NCI-H1105 treated with DMSO at 0.1 percent for 48 hours (cell line): ENCODE measurements at places on chromosomes 5 and 9.

DNA sequence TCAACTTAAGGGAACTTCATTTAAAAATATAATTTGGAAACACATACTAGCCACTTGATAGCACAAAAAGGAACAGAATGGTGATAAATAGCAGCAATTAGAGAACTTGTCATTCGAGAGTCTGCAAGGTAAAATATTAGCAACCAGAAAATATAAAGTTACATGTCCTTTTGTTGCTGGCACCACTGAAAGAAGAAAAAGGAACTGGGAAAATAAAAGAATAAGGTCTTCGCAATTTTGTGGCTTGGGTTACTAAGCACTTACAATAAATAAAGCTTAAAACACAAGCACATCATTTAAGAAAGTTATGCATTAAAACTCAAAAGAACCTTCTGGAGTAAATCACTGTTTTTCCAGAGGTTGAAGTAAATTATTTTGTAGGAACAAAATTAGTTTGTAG, 149.9 kb upstream of the FBN2 start:
- DNase-seq, result no peak

GRCh38 chr5:135220394-135221186, 178.4 kb downstream of the MACROH2A1 start:
- no peak for DNase-seq

DNA sequence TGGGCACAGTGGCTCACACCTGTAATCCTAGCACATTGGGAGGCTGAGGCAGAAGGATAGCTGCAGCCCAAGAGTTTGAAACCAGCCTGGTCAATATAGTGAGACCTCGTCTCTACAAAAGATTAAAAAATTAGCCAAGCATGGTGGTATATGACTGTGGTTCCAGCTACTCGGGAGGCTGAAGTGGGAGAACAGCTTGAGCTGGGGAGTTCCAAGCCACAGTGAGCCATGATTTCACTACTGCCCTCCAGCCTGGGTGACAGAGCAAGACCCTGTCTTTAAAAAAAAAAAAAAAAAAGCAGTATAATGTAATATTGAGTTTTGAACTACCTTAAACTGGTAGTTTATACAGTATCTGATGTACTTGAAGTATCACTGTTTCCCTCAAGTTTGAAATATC, 358.4 kb downstream of the EBF1 start:
- no peak for DNase-seq

GRCh38 chr5:56734091-56734694, 81.2 kb upstream of the MAP3K1 start:
- no peak for DNase-seq

- DNase-seq, result no peak
Measured at GRCh38 chr5:153714798-153715197, 224.3 kb downstream of the GRIA1 start.

DNA sequence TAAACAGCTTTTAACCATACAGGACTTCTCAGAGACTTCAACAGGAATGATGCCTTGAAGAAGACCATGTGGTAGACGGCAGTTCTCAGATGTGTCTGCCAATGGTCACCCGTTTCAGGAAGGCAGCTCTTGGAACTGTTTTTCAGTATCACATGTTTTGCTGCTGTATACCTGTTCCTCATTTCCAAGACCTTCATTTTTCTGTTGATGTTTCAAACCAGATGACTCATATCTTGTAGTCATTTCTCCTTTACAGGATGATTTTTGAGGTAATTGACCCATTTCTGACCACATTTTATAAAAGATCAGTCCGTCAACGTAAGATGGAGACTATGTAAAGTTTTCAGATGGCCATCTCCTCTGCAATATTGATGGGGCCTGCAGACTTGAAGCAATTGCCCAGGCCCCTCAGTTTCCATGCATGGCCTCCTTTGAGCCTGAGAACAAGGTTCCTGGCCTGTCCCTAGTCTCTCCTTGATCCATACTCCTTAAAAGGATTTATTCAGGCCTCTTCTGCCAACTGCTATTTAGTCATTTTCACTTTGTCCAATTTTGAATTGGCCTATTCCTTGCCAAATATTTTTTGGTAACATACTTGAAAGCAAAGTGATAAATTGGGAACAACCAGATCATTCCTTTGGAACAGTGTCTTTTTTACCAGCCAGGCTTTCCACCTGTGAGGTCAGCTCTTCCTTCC, 128.6 kb downstream of the PDZD2 start:
- DNase-seq, result no peak

- DNase-seq, result no peak
Measured at GRCh38 chr5:36717131-36717695, 110.8 kb downstream of the SLC1A3 start.

- no peak for DNase-seq
Measured at GRCh38 chr5:107555425-107556090, 115.2 kb downstream of the EFNA5 start.

- DNase-seq, result no peak
Measured at GRCh38 chr5:169763376-169764017, 126.4 kb downstream of the DOCK2 start.

GRCh38 chr5:79070350-79070667, 742 bp downstream of the BHMT2 start:
- DNase-seq, result no peak

DNA sequence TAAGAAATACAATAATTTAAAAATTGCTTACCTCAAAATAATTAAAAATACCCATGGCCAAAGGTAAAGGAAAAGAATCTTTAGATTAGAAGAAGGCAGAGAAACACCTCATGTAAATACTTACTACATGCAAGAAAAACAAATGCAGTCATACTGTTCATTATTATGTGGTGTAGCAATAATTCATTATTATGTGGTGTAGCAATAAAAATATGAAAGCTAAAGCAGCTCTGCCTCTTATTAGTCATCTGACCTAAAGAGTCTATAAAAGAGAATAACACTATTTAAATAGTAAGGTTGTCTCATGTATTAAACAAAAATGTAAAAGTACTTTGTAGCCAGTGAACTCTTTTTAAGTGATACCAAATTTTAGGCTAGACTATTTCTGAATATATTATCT, 6.6 kb downstream of the DTWD2 start:
- no peak for DNase-seq

- DNase-seq, result peak; percentile 38
Measured at GRCh38 chr5:139755892-139756671, 39.5 kb upstream of the PSD2 start.

DNA sequence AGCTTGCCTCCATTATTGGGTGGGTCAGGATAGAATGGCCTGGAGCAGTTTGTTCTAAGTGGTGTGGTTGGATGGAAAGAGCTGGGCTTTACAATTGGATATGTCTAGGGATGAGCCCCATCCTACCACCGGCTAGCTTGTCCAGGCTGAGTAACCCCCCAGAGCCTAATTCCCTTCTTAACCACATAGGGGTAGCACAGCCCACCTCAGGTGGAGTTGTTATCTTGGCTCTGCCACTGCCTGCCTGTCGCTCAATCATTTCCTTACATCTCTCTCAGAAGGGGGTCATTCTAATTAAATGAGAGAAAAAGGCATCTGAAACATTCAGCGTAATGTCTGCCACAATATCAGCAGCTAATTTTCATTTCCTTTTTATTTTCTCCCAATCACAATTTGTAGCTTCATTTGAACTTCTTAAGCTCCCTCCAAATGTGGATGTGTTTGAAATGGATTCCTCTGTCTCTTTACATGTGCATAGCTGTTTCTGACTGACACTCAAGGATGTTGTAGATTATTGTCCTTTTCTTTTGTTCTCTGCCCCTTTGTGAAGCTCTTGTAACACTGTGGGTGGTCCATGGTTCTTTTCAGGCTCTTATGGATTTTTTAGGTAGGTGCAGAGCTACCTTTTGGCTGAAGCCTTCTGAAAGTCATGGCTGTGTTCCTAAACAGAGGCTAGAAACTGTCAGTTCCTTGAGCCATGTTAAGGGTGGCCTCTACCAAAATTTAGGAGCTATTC, 383.1 kb upstream of the KLF4 start:
- DNase-seq, result no peak

DNA sequence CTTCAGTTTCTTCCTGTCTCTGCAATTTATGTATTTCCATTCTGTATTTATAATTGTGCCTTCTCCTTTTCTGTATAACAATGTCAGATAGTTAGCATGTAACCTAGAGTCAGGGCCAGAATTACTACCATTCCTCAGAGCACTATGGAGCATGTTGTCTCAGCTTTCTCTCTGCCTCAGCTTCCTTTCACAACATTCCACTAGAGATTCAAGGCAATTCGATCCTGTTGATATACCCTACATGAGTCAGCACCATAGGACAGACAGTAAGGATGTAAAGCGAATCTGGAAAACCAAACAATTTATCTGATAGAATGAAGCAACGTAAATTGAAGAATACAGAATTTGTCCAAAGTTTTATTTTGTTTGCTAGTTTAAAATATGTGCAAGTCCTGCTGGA, 728.3 kb upstream of the SEMA6A start:
- DNase-seq, result no peak

GRCh38 chr9:96251451-96251850, 50.5 kb downstream of the HSD17B3 start:
- no peak for DNase-seq

GRCh38 chr9:73174330-73174980, 22.8 kb downstream of the ANXA1 start:
- DNase-seq, result no peak

DNA sequence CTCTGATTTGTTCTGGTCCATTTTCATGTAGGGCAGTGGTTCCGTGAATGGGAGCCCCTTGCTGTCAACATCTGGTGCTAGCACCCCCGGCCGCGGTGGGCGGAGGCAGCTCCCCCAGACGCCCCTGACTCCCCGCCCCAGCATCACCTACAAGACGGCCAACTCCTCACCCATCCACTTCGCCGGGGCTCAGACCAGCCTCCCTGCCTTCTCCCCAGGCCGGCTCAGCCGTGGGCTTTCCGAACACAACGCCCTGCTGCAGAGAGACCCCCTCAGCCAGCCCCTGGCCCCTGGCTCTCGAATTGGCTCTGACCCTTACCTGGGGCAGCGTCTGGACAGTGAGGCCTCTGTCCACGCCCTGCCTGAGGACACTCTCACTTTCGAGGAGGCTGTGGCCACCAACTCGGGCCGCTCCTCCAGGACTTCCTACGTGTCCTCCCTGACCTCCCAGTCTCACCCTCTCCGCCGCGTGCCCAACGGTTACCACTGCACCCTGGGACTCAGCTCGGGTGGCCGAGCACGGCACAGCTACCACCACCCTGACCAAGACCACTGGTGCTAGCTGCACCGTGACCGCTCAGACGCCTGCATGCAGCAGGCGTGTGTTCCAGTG, 244.0 kb downstream of the CACNA1B start:
- DNase-seq, result no peak

- no peak for DNase-seq
Measured at GRCh38 chr5:68217047-68217355, 1.4 kb downstream of the PIK3R1 start.

DNA sequence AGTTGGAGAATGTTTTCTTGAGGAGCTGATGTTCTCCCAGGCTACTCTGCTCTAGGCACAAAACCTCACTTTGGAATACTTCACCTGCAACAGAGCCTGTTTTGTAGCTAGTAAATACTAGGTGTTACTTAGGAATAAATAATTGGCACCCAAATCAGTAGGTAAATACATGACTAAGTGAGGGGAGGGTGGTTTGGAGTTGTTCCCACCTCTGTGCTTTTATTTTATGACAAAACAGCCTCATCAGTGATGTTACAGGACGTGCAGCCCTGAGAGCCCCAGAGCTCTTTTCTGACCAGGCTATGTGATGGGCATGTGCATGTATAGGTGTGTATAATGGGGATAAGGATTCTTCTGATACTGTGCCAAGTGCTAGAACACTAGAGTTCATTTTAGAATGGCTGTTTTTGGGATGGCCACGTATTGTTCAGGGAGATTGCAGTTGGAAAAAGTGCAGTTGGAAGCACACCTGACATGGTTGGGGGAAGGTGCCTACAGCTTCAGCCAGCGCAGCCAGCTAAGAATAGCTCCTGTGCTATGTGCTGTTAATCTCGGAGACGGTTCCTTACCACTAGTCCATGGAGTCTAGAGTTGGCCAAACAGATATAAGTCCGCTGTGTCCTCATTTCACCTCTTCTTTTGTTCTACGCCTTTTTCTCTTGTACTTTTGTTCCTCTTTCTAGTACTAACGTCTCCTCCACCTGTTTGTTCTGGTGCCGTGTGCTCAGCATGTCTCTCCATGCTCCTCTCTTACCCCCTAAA, 284.7 kb downstream of the FANCC start:
- peak; percentile 65 for DNase-seq

DNA sequence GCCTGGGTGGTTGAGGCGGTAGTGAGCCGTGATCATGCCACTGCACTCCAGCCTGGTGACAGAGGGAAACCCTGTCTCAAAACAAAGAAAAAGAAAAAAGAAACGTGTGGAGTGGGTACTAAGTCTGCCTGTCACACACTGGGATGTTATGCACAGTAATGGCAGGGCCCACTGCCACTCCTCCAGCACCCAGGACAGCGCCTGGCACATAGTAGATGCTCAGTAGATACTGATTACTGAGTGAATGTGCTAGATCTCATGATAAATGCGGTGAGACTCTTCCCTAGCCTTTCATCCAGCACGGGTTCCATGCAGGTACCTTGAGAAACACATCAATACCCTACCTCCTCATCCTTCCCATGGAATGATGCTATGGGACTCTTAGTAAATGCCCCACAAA, 87.4 kb upstream of the HSPA9 start:
- no peak for DNase-seq

- DNase-seq, result no peak
Measured at GRCh38 chr5:165459232-165459631, 1953.8 kb downstream of the MAT2B start.

GRCh38 chr9:133657120-133657661, 21.0 kb downstream of the DBH start:
- peak; percentile 88 for DNase-seq

DNA sequence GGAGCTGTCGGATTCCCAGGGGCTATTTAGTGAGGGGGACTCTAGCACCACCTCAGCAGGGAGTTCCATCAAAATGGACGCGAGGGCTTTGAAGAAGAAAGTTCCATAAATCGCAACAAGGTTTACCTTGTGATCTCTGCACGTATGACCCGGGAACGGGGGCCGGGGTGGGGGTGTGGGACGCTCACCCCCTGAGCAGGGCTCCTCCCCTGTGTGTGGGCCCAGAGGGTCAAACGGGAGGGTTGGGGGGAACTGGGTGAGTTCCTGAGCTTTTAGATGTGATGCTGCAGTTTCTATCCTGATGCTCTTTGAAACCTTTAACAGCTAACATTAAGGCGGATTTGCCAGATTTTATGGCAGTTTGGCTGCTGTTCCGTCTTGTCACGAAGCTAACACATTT, 18.9 kb upstream of the LRRC14B start:
- DNase-seq, result no peak

DNA sequence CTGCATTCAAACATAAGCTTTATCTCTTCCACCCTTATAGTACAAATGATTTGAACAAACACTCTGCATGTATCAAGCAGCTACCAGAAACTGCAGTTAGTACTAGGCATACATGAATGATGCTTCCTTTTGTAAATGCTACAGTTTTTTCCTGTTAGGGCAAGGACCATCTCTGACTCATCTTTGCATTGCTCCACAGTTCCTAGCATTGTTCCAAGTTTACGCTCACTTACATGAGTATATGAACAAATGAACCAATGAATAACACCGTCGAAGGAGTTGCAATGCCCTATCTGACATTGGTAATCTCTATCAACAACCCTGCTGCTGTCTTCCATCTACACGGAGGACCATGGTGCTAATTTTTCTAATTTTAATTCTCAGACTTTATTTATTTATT, 2.1 kb upstream of the ALDH7A1 start:
- DNase-seq, result no peak

GRCh38 chr5:166200532-166200931, 2090.9 kb upstream of the WWC1 start:
- no peak for DNase-seq

GRCh38 chr5:76807296-76807695, 11.5 kb upstream of the F2RL1 start:
- no peak for DNase-seq
